Fibroblast of lung (primary cell): ENCODE measurements at places on chromosomes 11 and 22.
A peak's percentile ranks its signal among the peaks of the same experiment; 100 is the strongest.

DNA sequence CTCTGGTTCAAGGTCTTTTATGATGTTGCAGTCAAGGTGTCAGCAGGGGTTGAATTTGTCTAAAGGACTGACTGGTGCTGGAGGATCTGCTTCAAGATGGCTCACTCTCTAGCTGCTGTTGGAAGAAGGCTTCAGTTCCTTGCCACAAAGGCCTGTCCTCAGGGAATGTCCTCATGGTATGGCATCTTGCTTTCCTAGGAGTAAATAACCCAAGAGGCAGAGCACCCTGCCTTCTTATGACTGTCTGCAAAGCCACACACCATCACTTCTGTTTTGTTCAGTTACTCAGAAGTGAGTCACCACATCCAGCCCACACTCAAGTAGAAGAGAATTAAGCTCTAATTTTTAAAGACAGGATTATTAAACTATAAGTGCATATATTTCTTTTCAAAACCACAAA, 45.2 kb downstream of the PLAAT5 start:
- DNase-seq, result peak; percentile 2

DNA sequence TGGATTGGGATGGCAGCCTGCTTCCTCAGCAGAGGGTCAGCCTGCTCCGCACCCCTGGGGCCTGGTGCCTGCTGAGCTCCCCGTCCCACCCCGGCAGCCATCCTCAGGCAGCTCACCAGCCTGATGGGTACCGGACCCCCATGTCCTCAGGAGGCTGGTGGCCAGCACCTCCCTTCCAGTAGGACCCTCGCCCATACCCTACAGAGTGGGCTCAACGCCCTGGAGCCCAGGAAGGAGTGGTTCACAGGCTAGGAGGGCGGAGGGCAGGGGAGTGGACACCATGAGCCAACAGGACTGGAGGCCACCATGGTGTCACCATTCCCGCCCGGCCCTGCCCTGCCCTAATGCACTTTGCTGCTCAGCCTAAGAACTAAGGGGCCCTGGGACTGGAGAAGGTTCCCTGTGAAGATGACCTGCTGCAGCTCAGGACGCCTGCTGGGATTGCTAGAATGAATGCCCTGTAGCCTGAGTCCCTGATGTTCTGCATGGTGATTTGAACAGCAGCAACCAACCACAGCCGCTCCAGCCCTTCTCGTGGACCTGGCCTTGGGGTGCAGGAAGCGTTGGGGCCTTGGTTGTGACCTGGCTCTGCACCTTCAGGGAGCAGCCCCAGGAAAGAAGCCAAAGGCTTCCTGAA, 1080.8 kb downstream of the BRD1 start:
- DNase-seq, result no peak

DNA sequence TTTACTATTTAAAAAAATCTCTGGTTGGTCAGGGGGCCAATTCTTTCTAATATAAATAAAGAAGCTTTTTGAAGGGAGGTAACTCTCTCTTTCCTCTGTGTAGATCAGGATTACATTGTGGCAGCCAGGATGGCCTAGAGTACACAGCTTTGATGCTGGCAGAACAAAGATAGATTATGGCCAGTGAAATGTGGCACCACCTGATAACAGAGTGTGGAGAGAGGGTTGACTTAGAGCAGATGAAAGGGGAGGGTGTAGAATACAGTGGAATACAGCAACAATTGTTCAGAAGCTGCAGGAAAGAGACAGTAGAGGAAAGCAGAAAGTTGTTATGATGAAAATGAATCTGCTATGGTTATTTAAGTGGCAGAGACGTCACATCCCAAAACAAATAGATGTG, 99.0 kb downstream of the FAR1 start:
- DNase-seq, result no peak

GRCh38 chr11:108664730-108665525, at the start of gene DDX10:
DDX10 (plus strand) TSS chr11:108665069; CDS start chr11:108665154, 85 bp downstream.
- peak; percentile 96 for DNase-seq

- DNase-seq, result no peak
Measured at GRCh38 chr11:130778705-130779104, 137.6 kb downstream of the SNX19 start.

DNA sequence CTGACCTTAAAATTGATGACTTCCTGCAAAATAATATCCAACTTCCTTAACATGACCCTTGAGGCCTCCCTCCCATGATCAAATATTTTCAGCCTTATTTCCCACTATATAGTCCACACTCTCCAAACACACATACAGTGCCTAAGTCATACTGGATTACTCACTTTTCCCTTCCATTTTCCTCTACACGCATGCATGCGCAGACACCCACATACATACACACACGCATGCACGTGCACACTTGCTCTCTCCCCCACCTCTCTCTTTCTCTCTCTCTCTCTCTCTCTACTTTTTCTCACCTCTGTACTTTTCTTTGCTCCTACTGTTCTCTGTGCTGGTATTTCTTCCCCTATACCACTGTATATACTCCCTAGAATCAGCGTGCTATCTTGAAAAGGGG, 28.1 kb downstream of the DLG2 start:
- DNase-seq, result no peak

DNA sequence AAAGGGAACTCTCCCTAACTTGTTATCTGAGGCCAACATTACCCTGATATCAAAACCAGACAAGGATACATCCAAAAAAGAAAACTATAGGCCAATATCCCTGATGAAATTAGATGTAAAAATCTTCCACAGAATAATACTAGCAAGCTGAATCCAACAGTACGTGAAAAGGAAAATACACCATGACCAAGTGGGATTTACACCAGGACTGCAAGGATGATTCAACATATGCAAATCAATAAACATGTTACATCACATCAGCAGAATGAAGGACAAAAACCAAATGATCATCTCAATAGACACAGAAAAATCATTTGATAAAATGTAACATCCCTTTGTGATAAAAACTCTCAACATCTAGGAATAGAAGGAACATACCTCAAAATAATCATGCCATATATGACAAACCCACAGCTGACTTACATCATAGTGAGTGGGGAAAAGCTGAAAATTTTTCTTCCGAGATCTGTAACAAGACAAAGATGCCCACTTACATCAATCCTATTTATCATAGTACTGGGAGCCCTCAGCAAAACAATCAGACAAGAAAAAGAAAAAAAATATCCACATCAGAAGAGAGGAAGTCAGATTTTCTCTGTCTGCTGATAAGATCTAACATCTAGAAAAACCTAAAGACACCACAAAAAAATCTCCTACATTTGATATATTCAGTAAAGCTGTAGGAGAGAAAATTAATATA, 703.3 kb upstream of the ANO5 start:
- no peak for DNase-seq

- DNase-seq, result peak; percentile 21
Measured at GRCh38 chr11:88102598-88102934, 72.7 kb downstream of the RAB38 start.

DNA sequence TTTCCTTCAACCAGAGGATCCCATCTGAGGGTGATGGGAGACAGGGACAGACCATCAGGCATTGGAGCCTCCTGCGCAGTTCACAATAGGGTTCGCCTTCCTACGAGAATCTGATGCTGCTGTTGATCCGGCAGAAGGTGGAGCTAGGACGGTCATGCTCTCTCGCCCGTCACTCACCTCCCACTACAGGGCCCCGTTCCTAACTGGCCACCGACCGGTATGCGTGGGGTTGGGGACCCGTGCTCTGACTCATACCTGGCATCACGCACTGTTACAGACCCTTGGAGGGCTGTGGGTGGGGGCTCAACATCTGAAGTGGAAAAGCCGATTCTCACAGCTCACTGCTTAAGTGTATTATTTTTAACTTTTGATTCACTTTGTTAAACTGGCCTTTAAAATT, 402.3 kb downstream of the BRD1 start:
- no peak for DNase-seq

- no peak for DNase-seq
Measured at GRCh38 chr11:21480240-21480639, 712.6 kb upstream of the ANO5 start.

DNA sequence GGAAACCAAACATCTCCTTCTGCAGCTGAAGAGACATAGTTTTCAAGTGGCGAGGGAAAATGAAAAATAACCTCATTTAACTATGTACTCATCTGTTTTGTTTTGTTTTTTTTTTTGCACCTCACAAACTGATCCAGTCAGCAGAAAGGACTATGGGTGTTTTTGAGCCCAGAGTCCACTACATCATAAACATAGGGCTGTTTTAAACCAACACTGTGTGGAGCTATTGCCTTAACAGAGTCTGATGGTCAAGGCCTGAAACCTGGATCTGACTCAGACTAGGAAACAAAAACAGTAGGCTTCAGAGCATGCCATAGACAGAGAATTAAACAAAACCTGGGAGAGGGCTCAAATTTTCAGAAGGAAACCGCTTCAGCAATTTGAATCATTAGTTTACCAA, 99.3 kb upstream of the FSHB start:
- no peak for DNase-seq

DNA sequence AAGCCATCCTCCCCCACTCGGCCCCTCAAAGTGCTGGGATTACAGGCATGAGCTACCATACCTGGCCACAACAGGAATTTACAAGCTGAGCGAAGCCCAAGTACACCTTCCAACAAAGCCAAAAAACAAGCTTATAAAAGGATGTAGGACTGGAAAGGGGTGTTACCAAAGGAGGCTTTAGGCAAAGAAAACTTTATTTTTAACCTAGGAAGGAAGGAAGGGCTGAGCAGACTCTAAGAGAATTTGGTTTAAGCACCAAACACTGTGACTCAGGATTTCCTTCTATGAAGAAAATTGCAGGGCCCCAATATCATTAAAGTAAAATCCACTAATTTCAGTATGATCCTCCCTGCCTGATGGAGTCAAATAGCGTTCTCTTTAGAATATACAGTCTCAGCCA, 12.1 kb downstream of the DENND5A start:
- DNase-seq, result no peak

DNA sequence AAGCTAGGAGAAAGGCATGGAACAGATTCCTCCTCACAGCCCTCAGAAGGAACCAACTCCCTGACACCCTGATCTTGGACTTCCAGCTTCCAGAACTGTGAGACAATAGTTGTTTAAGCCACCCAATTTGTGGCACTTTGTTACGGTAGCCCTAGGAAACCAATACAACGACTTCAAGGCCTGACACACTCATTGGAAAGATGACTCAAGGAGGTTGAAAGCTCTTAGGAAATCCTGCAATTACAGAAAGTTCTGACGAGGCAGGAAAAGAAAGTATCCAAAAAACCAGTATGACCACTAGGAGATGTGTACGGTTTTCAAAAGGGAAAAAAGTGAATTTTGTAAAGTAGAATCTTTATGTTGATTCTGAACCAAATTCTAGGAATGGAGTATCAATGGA, 161.4 kb downstream of the SWAP70 start:
- peak; percentile 22 for DNase-seq

DNA sequence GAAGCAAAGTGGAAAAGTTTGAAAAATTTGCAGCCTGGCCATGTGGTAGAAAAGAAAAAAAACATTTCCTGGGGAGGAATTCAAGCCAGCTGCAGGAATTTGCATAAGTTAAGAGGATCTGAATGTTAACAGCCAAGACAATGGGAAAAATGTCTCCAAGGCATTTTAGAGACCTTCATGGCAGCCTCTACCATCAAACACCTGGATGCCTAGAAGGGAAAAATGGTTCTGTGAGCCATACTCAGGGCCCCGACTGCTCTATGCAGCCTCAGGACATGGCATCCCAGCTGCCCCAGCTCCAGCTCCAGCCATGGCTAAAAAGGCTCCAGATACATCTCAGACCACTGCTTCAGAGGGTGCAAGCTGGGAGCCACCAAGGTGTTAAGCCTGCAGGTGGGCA, 149.1 kb upstream of the SOX6 start:
- no peak for DNase-seq

GRCh38 chr11:44561275-44561805, 4.1 kb upstream of the CD82 start:
- peak; percentile 39 for DNase-seq

GRCh38 chr22:29152045-29152953, 53.4 kb upstream of the EMID1 start:
- DNase-seq, result peak; percentile 8

DNA sequence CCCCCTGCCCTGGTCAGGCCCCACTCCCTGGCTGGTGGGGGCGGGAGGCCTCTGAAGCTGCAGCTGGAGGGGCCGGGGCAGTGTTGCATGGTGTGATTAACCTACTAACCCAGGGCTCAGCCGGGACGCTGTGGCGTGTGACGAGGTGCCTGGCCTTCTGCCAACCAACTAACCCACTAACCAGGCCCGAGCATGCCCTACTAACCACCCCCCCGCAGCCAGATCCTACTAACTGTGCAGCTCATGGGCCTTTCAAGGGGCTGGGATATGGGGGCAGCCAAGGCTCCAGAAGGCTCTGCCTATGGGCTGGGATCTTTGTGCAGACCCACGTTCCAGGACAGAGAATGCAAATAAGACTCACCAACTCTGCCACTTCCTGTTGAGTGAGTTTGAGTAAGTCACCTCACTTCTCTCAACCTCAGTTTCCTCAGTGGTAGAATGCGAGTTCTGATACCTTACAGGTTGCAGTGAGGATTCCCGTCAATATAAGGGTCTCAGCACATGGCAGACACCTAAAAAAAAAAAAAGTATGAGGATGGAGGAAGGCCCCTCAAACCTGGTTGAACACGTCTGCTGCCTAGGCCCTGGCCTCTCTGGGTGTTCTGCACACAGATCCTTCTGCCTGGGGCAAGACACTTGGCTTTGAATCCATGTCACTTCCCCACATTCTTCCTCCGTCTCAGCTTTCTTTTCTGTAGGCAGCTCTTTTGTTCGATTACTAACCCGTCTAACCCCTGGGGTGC, 14.1 kb downstream of the MIAT start:
- DNase-seq, result no peak

DNA sequence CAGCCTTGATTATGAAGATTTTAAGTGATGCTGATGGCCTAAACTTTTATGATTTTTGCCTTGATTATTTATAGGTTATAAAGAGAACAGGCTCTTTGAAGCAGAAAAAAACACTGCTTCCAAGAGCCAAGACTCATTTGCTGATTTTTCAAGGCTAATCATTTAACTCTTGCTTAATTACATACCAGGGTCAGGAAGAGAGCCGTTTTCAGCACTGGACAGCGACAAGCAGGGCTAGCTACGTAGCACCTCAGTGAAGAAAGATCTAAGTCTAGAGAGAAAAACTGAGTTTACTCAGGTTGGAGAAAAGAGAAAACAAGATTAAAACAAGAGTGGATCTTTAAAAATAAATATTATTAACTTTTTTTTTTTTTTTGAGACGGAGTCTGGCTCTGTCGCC, 615.4 kb upstream of the B3GAT1 start:
- peak; percentile 42 for DNase-seq

DNA sequence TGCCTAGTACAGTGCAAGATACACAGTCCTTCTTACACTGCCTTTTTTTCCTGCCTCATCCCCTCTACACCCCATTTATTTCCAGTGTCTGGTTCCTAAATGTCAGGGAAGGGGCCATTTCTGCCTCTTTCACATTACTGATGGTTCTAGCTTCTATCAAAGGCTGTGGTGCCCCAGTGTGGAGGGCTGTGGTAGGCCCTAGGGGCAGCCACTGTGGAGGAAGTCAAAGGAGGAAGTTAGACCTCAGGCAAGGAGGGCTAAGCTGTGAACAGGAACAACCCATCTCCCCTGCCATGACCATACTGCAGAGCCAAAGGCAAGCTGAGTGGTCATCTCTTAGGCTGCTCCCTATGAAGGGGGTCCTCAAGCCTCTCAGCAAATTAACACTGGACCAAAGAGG, 81.9 kb upstream of the CRTAM start:
- DNase-seq, result no peak

GRCh38 chr22:49786976-49787706, 40.5 kb downstream of the BRD1 start:
- no peak for DNase-seq
